NCI-H82 (cell line): ENCODE measurements at places on chromosomes 12 and 14.

- no peak for DNase-seq
Measured at GRCh38 chr12:120406069-120406468, 31.8 kb upstream of the COX6A1 start.

DNA sequence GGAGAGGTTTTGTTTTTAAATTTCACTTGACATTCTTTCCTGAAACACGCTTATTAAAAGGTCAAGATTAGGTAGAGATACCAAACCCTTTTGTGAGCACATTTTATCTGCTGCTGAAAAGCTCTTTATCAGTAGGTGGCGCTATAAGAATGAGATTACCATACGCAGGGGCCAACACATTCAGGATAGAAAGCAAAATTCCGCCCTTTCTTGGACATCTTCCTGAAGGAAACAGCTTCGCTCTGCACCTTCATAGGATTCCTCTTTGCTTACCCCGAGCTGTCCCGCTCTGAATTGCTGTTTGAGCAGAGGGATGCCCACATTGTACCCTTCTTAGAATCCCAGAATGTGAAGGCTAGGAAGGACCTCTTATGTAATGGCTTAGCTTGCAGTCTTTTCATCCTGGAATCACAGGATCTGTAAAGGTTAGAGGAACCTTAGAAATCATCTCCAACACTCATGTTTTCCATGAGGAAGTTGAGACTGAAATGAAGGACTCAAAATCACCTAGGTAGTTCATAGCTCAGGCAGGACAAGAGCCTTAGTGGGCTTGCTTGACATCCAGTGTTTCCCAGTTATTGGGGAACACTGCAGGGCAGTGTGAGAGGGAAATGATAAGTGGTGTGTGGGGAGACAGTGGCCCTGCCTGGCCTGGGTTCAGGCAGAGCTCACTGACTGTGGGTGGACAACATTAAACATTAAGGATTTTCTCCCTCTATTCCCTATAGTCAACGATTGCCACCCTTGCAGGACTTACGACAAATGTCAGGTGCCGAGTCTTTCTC, 38.7 kb upstream of the CRY1 start:
- DNase-seq = peak; percentile 87

DNA sequence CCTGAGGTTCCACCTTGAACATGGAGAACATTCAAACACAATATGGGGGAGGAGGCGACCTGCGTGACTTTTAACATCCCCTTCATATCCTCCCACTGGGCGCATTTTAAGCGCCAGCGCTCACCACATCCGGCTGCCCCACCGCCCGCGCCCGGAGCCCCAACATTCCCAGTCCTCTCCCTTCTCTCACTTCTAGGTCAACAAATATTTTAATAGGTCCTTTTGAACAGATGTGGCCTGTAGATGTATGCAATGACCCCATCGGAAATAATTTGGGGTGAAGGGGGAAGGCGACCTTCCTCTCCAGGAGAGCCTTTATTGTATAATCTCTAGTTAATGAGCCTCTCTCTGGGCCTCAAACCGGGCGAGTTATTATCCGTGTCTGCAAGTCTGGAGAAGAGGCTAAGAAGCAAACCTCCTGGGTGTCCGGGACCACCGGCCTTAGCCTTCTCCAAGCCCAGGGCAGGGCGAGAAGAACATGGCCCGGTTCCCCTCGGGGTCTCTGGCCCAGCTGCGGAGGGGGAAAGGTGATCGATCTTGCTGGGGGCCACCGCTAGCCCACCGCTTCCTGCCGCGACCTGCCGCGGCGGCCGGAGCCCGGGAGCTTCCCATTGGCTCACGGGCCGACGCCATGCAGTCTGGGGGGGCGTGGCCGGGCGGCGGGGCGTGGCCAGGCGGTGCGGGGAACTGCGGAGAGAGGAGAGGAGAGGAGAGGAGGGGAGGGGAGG, 83.2 kb upstream of the HMGA2 start:
- DNase-seq = peak; percentile 89

- DNase-seq = no peak
Measured at GRCh38 chr12:122868471-122869177, 27.3 kb downstream of the VPS37B start.
